Aorta (tissue), 5 donors: ENCODE measurements at places on chromosomes 3 and 15. TPM values are rescaled to one million over a fixed set of nuclear protein-coding genes. Genes with fewer than 3 reads are reported as not detected.

GRCh38 chr3:25662736-25663320 is 1.9 kb downstream of the TOP2B start:
- no peaks in the 10 kb centered on the region for H3K4me1 ChIP-seq
- no peak for DNase-seq
- no peaks in the 10 kb centered on the region for H3K27me3 ChIP-seq
- H3K36me3 ChIP-seq, result no peaks in the 10 kb centered on the region

GRCh38 chr3:14166877-14167603 is 11.4 kb downstream of the XPC start:
- DNase-seq, result no peak
- H3K36me3 ChIP-seq, result peaks cover 17% of the 10 kb centered on the region
- H3K4me3 ChIP-seq, result no peak overlapping the region
- H3K27ac ChIP-seq, result no peak overlapping the region
- no peaks in the 10 kb centered on the region for H3K27me3 ChIP-seq

The MGA gene
- 46.6 TPM for total RNA-seq

DNA sequence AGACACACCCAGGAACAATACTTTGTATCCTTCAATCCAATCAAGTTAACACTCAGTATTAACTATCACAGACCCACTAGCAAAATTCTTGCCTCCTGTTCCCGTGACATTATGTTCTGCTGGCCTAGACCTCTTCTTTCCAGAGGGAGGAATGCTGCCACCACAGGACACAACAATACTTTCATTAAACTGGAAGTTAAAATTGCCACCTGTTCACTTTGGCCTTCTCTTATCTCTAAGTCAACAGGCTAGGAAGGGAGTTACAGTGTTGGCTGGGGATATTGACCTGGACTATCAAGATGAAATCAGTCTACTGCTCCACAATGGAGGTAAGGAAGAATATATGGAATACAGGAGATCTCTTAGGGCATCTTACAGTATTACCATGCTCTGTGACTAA is 1000.4 kb upstream of the GBE1 start:
- no peak for DNase-seq
- no peak overlapping the region for H3K4me3 ChIP-seq
- no peaks in the 10 kb centered on the region for H3K36me3 ChIP-seq
- no peak overlapping the region for H3K27ac ChIP-seq
- H3K27me3 ChIP-seq, result no peaks in the 10 kb centered on the region
